Aorta (tissue), 5 donors: ENCODE measurements at places on chromosomes 6 and 20. TPM values are rescaled to one million over a fixed set of nuclear protein-coding genes. Genes with fewer than 3 reads are reported as not detected.

DNA sequence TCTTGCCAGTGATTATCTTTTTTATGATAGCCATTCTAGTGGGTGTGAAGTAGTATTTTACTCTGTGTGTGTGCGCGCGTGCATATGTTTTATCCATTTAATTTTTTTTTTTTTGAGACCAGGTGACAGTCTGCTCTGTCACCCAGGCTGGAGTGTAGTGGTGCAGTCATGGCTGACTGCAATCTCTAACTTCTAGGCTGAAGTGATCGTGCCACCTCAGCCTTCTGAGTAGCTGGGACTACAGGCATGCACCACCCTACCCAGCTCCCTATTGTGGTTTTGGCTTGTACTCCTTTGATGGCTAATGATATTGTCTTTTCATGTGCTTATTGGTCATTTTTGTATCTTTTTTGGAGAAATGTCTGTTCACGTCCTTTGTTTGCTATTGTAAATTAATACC is 33.3 kb downstream of the ITCH start:
- H3K27me3 ChIP-seq, result no peaks in the 10 kb centered on the region
- no peaks in the 10 kb centered on the region for H3K4me1 ChIP-seq
- H3K36me3 ChIP-seq, result peaks cover 2% of the 10 kb centered on the region
- H3K4me3 ChIP-seq, result no peak overlapping the region
- no peak for DNase-seq

DNA sequence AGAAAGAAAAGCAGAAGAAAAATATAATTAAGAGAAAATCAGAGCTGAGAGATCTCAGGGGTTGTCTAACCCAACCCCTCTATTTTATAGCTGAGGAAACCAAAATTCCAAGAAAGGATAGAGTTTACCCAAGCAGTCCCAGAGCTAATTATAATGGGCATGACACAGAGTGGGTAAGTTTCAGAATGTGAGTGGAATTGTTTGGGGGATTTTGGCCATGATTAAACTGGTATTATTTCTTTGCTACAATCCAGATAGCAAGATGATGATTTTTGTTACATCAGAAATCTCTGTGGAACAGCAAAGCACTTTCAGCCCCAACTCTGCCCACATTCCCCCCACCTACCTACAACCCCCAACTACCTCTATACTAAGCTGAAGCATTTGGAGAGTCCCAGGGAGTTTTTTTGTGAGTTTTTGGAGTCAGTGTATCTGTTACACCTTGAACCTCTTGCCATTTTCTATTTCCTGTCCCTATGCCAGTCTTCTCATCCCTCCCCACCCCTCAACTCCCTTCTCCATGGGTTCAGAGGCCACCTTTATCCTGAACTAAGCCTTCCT is 24.7 kb downstream of the POFUT1 start:
- H3K4me3 ChIP-seq, result no peak overlapping the region
- DNase-seq, result no peak
- H3K27ac ChIP-seq, result no peak overlapping the region
- H3K27me3 ChIP-seq, result no peaks in the 10 kb centered on the region
- H3K4me1 ChIP-seq, result no peaks in the 10 kb centered on the region

- no peak overlapping the region for H3K27ac ChIP-seq
- no peaks in the 10 kb centered on the region for H3K36me3 ChIP-seq
- H3K4me3 ChIP-seq, result no peak overlapping the region
- no peaks in the 10 kb centered on the region for H3K4me1 ChIP-seq
- no peaks in the 10 kb centered on the region for H3K27me3 ChIP-seq
Observed at GRCh38 chr6:88547768-88548167, 381.6 kb upstream of the CNR1 start.

GRCh38 chr6:32843979-32844838 is at the start of gene PSMB8:
Gene PSMB8, minus strand, starts transcription at chr6:32844047. Its CDS starts 51 bp downstream, at chr6:32843996.
- H3K36me3 ChIP-seq, result peaks cover 5% of the 10 kb centered on the region
- H3K4me3 ChIP-seq, result peak within 1 kb of the TSS; percentile 60
- H3K4me1 ChIP-seq, result no peaks in the 10 kb centered on the region
- H3K27me3 ChIP-seq, result no peaks in the 10 kb centered on the region
- peak; percentile 98 for DNase-seq

GRCh38 chr6:150723857-150724256 is 124.2 kb downstream of the PLEKHG1 start:
- no peak overlapping the region for H3K27ac ChIP-seq
- no peaks in the 10 kb centered on the region for H3K4me1 ChIP-seq
- H3K36me3 ChIP-seq, result no peaks in the 10 kb centered on the region
- DNase-seq, result no peak

DNA sequence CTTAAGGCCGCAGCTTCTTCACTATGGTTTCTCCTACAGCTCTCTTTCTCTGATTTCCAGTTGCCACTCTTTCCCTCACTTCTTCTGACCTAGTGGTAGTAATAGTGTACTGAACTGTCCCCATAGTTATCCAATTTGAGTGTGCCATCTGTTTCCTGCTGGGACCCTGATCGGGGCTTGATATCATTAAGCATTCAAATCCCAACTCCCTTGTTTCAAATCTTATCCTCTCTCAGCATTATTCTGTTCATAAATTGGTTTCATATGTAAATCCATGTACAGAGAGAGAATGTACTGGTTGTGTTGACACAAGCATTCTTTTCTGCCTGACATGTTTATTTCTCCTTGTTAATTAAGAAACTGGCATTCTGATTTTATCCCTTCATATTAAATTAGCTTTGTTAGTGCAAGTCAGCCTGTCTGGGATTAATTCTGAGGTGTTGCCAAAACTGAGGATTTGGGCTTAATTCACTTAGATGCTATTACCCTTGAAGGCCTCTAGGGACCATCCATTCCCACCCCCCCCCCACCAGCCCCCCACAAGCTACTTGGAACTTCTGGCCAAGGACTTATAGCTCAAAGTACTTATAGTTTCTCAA is 84.6 kb upstream of the PROKR2 start:
- no peaks in the 10 kb centered on the region for H3K27me3 ChIP-seq
- no peak overlapping the region for H3K27ac ChIP-seq
- H3K4me1 ChIP-seq, result no peaks in the 10 kb centered on the region
- no peak for DNase-seq
- no peak overlapping the region for H3K4me3 ChIP-seq
- no peaks in the 10 kb centered on the region for H3K36me3 ChIP-seq

GRCh38 chr20:29689411-29690225 is 1567.8 kb upstream of the DEFB115 start:
- no peaks in the 10 kb centered on the region for H3K4me1 ChIP-seq
- no peak for DNase-seq
- H3K4me3 ChIP-seq, result no peak overlapping the region
- H3K27ac ChIP-seq, result no peak overlapping the region
- H3K36me3 ChIP-seq, result no peaks in the 10 kb centered on the region

TTK gene
- total RNA-seq, result 0.84 TPM

PGC gene
- total RNA-seq, result 0.33 TPM

C6orf58 gene
- not detected for total RNA-seq

KHDC1L gene
- 0.66 TPM for total RNA-seq

ARMH2 gene
- total RNA-seq, result not detected

TBXT gene
- total RNA-seq, result not detected

AGER gene
- total RNA-seq, result 6.4 TPM
